ENCODE measurements at places on chromosomes 6 and 20.
A peak's percentile ranks its signal among the peaks of the same experiment; 100 is the strongest.

DNA sequence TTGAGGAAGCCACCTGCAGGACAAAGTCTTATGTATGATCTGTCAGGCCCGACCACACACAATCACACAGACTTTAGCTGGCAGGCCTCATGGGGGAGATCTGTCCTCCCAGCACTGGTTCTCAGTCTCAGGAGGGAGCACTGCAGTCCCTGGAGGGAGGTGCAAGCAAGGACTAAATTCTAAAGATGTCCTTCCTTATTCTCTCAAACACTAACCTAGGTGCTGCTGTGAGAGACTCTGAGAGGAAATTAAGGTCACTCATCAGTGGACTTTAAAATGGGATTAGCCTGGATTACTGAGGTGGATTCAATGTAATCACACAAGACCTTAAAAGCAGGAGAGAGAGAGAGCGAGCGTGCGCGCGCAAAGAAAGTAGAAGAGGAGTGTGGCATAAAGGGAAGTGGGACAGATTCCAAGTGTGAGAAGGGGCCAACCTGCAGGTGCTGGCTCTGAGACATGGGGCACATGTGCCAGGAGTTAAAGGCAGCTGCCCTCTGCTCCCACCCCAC, 14.3 kb downstream of the GLO1 start:
- no peak for DNase-seq

GRCh38 chr6:26329763-26330511, 35.1 kb upstream of the BTN3A2 start:
- peak; percentile 61 for DNase-seq

GRCh38 chr20:53463101-53463972, 130.3 kb downstream of the ZNF217 start:
- DNase-seq: no peak

DNA sequence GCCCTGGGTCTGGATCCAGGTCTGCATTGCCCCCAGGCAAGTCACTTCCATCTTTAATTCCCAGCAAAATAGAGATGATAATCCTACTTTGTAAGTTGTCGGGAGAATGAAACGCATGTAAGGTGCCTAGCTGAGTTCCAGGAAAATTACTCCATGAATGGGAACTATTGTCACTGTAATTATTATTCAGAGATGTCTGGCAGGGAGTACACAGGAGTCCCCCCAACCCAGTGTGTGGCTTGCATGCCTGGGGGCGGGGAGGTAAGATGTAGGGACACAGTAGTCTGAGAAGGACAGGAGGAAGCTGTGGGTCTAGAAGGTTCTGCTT, 85.4 kb downstream of the CD40 start:
- no peak for DNase-seq

DNA sequence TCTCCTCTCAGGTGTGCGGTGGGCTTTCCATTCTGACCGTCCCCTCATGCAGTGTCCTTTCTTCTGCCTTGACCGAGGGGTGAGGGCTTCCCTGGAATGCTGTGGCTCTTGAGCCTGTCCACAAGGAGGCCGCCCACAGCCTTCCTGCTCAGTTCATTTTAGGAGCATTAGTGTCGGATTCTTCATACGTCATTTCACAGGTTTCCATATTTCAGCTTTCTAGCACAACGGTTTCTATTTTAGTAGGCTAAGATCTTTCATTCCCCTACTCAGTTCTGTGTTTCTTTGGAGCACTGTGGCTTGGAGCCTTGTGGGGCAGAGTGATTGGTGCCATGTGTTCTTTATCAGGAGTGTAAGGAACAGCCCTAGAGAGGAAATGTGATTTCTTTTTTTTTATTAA, 5.5 kb downstream of the PPP1R3G start:
- no peak for DNase-seq
